Activated CD4-positive, alpha-beta memory T cell treated with anti-CD3 and anti-CD28 coated beads for 36 hours (primary cell): ENCODE measurements at places on chromosomes 12 and 14. TPM values are rescaled to one million over a fixed set of nuclear protein-coding genes. Genes with fewer than 3 reads are reported as not detected.

Gene CEP290
- total RNA-seq: 13.7 TPM

Gene PTPRO
- total RNA-seq: 0.14 TPM

Gene AMDHD1
- total RNA-seq: 1.5 TPM

Gene NINJ2
- total RNA-seq: 7.5 TPM

Gene ERBB3
- total RNA-seq: 0.86 TPM

Gene C12orf57
- total RNA-seq: 272 TPM

Gene C12orf54
- not detected for total RNA-seq

Gene KIF26A
- 0.29 TPM for total RNA-seq

Gene SMOC1
- not detected for total RNA-seq

Gene MANSC4
- not detected for total RNA-seq

Gene DGKA
- total RNA-seq: 383 TPM

Gene TCL1B
- total RNA-seq: not detected

Gene JPH4
- total RNA-seq: not detected

Gene FRS2
- 8.6 TPM for total RNA-seq

Gene DEGS2
- total RNA-seq: 1.3 TPM

Gene EP400
- total RNA-seq: 39.9 TPM

Gene PDE3A
- not detected for total RNA-seq
